Renal cortical epithelial cell (primary cell): ENCODE measurements at places on chromosomes 6 and 20. TPM values are rescaled to one million over a fixed set of nuclear protein-coding genes. Genes with fewer than 3 reads are reported as not detected.

Gene RCAN2
- 1.6 and 3.1 TPM in 2 replicates for total RNA-seq

Gene SYNDIG1
- 0.05 TPM in 1 of 2 replicates, not detected in the other for total RNA-seq

Gene CEP250
- 22.7 and 66.0 TPM in 2 replicates for total RNA-seq

Gene SLC12A5
- 0.17 and 0.55 TPM in 2 replicates for total RNA-seq

Gene INSM1
- not detected in 2 replicates for total RNA-seq

Gene LINC00237
- total RNA-seq, result not detected in 2 replicates

Gene ZNF391
- 0.69 and 6.6 TPM in 2 replicates for total RNA-seq

Gene TRIM40
- total RNA-seq, result not detected in 2 replicates

Gene PNLDC1
- not detected in 2 replicates for total RNA-seq

Gene NFKBIL1
- total RNA-seq, result 17.6 and 30.0 TPM in 2 replicates

Gene GABRR2
- 0.05 TPM in 1 of 2 replicates, not detected in the other for total RNA-seq

Gene KIAA0408
- total RNA-seq, result 1.0 and 4.4 TPM in 2 replicates

Gene LIME1
- 3.5 and 4.3 TPM in 2 replicates for total RNA-seq

Gene GABRR1
- not detected in 2 replicates for total RNA-seq

Gene SCUBE3
- 0.15 and 0.17 TPM in 2 replicates for total RNA-seq

Gene EPPIN
- not detected in 2 replicates for total RNA-seq

Gene GPX5
- total RNA-seq, result not detected in 2 replicates

Gene MAS1L
- not detected in 2 replicates for total RNA-seq

Gene DEFB132
- not detected in 2 replicates for total RNA-seq

Gene MUCL3
- total RNA-seq, result 0.17 TPM in 1 of 2 replicates, not detected in the other

Gene TIAM2
- 9.7 and 10.8 TPM in 2 replicates for total RNA-seq

Gene ADTRP
- total RNA-seq, result 1.4 and 7.1 TPM in 2 replicates

Gene ENPP4
- 9.1 and 25.5 TPM in 2 replicates for total RNA-seq

Gene TAB2
- total RNA-seq, result 24.7 and 104 TPM in 2 replicates

Gene TDRD6
- total RNA-seq, result under 0.01 and 0.35 TPM in 2 replicates

Gene SAMD10
- total RNA-seq, result 1.4 and 5.4 TPM in 2 replicates

Gene BCL2L1
- total RNA-seq, result 182 and 222 TPM in 2 replicates
